ENCODE measurements at places on chromosomes 7 and 10. TPM values are rescaled to one million over a fixed set of nuclear protein-coding genes. Genes with fewer than 3 reads are reported as not detected.

- no peak for DNase-seq
Measured at GRCh38 chr10:50929670-50930069, 44.2 kb upstream of the A1CF start.

DNA sequence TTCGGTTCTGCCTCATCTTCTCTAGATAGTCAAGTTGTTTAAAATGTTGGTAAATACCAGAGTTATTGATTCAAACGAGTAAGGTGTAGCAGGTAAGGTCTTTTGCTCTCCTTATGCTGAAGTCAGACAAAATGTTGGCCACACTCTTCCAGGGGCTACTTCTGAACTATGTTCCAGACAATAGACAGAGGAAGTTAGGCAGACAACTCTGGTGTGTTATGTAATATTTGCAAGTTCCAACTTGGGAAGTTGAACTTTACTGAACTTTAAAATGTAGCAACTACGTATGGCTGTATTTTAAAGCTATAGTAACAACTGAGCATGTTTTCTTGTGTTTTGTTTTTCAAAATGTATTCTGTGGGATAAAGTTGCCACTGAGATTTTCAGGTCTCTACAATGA, 125.7 kb upstream of the NEBL start:
- no peak for DNase-seq

DNA sequence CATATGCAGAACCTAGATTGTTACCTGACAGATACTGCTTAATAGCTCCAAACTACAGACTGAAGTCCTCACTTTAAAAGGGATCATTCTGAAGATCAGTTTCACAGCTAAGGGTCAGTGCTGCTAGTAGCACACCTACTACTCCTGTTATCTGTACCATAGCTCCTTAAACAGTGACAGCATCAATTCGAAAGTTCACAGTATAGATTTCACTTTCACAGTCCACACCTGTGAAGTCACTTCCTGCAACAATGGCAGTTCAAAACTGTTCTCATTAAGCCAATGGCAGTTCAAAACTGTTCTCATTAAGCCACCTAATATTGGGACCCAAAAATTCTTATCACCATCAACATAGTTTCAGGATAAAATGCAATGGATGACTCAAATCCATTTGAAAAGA, 10.7 kb upstream of the FHIP2A start:
- no peak for DNase-seq

DNA sequence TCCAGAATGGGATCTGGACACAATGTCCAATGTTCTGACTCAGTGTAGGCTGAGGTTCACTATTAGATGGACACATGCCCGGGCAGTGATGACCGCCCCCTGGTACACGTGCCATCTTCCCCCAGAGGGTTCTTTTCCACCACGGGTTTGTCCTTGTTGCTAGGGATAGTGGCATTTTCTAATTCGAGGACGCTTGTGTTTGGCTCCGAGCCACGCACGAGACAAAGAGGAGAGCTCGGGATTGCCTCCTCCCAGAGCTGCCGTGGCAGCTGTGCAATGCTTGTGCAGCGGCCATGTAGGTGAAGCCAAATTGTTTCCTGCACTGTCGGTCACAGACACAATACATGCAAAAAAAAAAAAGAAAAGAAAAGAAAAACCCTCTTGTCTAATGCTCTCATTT, 207.5 kb downstream of the PAXIP1 start:
- DNase-seq: no peak

- no peak for DNase-seq
Measured at GRCh38 chr10:13997650-13998049, 333.1 kb downstream of the FRMD4A start.

- DNase-seq: no peak
Measured at GRCh38 chr7:131737746-131738465, 181.5 kb upstream of the PODXL start.

GRCh38 chr10:107614939-107615685, 450.6 kb upstream of the SORCS1 start:
- DNase-seq: no peak

DNA sequence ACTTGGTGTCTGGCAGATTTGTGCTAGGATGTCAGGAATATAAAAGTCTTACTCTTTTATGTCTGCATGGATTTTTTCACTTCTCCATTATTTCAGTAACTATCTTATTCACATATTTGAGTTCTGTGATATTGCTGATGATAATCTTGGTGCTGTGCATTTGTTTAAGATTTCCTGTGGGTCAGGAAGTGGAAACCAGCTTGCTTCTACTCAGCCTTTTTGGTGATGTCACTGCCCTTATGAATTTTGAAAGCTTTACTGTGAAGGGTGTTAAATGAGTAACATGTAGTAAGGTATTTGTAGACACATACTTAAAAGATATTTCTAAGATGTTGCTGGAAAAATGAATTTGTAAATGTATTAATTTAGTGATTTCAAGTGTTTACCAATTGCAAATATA, 69.5 kb upstream of the VOPP1 start:
- no peak for DNase-seq

- peak; percentile 86 for DNase-seq
Measured at GRCh38 chr10:13816195-13816925, 229.6 kb downstream of the PRPF18 start.

DNA sequence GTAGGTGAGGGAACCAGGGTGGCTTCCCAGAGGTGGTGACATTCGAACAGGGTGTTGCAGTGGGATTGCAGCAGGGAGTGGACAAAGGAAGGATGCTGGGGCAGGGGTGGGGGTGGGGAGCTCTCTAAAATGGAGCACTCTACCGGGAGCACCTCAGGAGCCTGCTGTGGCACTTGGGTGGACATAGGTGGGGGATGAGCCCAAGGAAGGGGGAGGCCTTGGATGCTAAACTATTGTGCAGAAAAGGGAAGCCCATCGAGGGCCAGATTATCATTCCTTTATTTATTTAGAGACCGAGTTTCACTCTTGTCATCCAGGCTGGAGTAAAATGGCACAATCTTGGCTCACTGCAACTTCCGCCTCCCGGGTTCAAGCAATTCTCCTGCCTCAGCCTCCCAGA, 3.3 kb upstream of the STX1A start:
- no peak for DNase-seq

DNA sequence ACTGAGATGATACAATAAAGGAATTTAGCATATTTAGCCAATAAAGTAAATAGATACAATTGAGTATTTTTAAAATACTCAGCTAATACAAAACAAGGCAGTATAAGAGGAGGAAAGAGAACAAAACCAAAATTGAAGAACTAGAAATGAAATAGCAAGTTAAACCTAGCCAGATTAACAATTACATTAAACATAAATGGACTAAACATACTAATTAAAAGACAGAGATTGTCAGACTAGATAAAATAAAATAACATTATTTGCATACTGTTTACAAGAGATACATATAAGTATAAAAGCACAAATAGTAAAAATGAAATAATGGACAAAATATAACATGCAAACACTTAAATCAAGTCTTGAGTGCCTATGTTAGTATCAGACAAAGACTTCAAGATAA, 517.7 kb upstream of the PHF14 start:
- no peak for DNase-seq

The ODAD2 gene
- 2.5 TPM for total RNA-seq

The NKX1-2 gene
- total RNA-seq: not detected

The ELFN1 gene
- total RNA-seq: 0.33 TPM

The NEUROD6 gene
- not detected for total RNA-seq

The LFNG gene
- 5.8 TPM for total RNA-seq

Measured in sigmoid colon (tissue), 7 donors.